Stimulated activated CD4-positive, alpha-beta T cell treated with anti-CD3 and anti-CD28 coated beads, TNF-alpha, amount 100 ng/mL, for 4 hours (primary cell): ENCODE measurements at places on chromosomes 1 and 21.
A peak's percentile ranks its signal among the peaks of the same experiment; 100 is the strongest.

GRCh38 chr1:44008259-44008658, 16.9 kb downstream of the CCDC24 start:
- DNase-seq = no peak

DNA sequence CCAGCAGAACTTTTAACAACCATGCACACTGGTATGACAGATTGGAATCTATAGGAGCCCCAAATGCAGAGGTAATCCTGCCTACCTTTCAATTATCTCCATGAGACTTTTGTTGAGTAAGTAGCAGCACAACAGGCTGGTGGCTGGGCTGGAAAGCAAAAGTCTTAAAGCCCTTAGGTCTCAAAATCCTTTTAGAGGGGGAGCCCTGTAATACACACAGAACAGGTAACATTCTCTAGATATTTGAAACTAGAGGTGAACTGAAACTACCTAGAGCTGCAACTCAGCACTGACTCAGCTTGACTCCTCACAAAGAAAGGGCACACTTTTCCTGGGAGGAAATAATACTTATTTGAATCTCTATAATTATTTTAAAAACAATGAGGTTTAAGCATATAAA, 71.5 kb downstream of the CLCA4 start:
- DNase-seq = no peak

GRCh38 chr1:31702836-31703404, 897 bp downstream of the COL16A1 start:
- DNase-seq = no peak

GRCh38 chr1:77548285-77548684, 134.2 kb downstream of the ZZZ3 start:
- no peak for DNase-seq

- DNase-seq = no peak
Measured at GRCh38 chr1:227362039-227362438, 43.7 kb upstream of the CDC42BPA start.

DNA sequence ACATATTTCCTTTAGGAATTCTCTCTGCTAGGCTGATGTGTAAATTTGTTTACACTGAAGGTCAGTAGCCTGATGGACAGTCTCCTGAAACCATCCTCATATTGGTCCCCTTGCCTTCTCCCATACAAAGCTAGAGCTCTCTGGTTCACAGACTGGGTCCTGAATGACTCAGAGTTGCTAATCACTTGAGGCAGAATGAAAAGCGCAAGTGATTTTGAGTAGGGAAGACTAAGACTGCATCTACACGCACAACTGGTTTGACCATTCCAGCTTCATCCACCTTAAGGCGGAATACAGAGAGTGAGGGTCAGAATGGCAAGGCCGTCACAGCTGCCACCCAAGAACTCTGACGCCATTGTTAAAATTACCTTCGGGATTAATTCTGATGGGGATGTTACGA, 70.2 kb upstream of the KIF26B start:
- no peak for DNase-seq

GRCh38 chr1:16133007-16133961, 22.6 kb downstream of the EPHA2 start:
- DNase-seq = no peak

GRCh38 chr1:224959115-224959514, 29.6 kb downstream of the DNAH14 start:
- DNase-seq = no peak

DNA sequence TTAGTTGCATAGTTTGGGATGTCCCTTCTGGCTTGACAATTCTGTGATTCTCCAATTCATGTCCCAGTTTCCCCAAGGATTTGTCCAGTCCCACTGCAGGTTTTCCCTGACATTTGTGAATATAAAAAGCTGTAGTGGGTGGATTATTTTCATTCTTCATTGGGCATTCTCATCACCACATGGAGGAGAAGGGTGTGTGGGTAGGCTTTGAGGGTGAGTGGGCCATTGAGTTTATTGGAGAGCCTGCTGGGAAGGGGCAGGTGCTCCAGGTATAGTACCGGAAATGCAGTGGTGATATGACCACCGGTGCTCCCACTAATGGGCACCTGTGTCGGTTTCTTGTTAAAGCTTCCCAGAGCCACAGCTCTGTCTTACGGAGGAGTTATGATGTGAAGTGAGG, 74.5 kb downstream of the CNIH3 start:
- no peak for DNase-seq

DNA sequence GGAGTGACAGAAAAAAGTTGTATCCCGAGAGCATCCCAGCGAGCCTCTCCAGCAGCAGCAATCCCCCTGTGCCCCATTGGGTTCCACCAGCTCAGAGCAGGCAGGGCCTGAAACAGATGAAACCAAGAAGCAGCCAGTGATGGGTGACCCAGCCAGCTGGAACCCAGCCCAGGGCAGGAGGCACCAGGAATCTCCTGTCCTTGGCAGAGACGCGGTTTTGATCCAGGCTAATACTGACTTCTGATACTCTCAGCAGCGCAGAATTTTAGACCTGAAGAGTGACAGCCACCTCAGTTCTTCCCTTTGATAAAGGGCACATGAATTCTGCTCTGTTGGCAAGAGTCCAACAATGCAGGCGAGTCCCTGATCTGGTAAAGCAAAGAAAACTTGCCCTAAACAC, 11.4 kb upstream of the OLIG1 start:
- no peak for DNase-seq

GRCh38 chr1:209580577-209580976, 2.9 kb upstream of the CAMK1G start:
- no peak for DNase-seq

DNA sequence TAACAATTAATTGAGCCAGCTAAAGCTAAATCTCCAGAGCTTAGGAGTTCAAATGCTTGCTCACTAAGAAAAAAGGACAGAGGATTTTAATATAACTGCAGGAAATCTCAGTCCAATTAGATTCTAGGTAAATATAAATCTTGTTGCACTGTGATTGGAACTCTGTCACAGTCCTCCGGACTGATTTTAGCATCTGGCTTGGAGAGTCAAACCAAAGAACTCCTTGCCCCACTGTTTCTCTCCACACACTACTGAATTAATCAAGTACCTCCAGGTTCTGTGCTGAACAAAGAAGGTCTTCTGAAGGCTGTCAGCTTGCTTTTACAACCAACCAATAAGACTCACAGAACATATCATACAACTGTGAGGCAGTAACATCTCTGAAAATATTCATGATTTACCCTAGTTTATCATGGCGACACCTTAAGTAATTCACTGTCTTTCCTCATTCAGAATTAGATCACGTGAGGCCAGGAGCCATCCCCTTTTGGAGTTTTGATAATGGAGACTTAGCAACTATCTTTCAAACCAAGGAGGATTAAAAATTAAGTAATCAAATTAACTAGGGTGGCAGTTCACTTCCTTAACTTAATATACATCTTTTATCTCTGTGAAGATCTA, 176.0 kb downstream of the RERE start:
- no peak for DNase-seq

DNA sequence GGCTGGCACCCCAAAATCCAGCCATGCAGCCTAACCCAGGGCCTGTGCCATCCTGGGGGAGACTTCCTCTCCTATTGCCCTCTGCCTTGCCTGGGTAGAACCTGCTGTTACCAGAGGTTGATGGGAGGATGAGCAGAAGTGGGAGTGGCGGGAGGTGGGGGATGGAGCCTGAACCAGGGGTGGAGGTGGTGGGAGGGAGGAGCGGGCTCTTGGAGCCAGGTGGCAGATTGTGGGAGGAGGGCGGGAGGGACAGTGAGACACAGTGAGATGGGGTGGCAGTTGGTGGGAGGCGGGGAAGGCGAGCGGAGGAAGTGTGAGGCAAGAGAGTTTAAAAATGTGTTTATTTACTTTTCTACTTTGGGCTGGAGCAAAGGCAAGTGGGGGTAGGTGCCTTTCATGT, 87.3 kb downstream of the KCNJ6 start:
- no peak for DNase-seq

- no peak for DNase-seq
Measured at GRCh38 chr1:184635347-184635979, 119.2 kb downstream of the EDEM3 start.

- no peak for DNase-seq
Measured at GRCh38 chr1:243554686-243555085, 295.4 kb downstream of the AKT3 start.

DNA sequence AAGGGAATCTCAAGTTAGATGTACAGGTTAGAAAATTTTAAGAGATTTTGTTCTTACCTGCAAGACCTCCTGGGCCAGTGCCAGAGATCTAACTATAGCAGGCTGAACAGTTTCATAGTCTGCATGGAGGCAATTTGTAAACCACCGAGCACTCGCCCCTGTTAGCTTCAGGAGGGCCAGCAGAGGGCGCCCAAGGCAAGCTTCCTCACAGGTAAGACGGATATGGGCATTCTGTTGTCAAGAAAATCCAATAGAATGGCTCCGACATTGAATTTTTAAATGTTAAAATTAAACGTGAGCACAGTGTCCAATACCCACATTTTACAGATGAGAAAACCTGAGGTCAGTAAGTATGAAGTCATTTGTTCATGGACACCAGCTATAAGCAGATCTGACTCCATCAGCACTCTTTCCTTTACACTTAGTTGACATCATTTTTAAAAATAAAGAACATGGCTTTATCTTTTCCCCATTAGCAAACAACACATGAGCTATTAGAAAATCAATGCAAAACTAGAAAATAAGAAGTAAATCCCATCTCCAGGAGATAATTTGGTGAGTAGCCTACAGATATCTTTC, 2.2 kb downstream of the REG4 start:
- peak; percentile 21 for DNase-seq

- DNase-seq = no peak
Measured at GRCh38 chr1:226728448-226728847, 10.6 kb downstream of the ITPKB start.

- DNase-seq = peak; percentile 59
Measured at GRCh38 chr1:150562446-150563339, 13.5 kb downstream of the ADAMTSL4 start.

DNA sequence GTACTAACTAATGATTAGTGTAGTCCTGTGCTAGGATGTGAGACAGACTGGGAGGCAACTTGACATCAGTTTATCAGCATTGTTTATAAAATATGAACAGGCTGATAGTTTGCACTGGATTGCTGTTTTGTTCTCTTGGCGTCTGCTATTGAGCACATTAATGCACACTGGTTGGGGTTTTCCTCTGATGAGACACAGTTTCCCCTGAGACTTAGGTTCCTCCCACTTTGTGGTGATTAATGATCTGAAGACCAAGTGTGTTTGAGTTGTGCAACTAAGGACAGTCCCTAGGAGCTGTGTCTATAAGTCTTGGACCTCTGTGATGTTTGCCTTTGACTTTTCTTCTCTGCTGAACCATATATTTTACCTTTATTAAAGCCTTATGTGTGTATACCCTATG, 1015.4 kb downstream of the AMY1C start:
- DNase-seq = no peak

- DNase-seq = no peak
Measured at GRCh38 chr1:107529511-107530149, 388.8 kb downstream of the NTNG1 start.

DNA sequence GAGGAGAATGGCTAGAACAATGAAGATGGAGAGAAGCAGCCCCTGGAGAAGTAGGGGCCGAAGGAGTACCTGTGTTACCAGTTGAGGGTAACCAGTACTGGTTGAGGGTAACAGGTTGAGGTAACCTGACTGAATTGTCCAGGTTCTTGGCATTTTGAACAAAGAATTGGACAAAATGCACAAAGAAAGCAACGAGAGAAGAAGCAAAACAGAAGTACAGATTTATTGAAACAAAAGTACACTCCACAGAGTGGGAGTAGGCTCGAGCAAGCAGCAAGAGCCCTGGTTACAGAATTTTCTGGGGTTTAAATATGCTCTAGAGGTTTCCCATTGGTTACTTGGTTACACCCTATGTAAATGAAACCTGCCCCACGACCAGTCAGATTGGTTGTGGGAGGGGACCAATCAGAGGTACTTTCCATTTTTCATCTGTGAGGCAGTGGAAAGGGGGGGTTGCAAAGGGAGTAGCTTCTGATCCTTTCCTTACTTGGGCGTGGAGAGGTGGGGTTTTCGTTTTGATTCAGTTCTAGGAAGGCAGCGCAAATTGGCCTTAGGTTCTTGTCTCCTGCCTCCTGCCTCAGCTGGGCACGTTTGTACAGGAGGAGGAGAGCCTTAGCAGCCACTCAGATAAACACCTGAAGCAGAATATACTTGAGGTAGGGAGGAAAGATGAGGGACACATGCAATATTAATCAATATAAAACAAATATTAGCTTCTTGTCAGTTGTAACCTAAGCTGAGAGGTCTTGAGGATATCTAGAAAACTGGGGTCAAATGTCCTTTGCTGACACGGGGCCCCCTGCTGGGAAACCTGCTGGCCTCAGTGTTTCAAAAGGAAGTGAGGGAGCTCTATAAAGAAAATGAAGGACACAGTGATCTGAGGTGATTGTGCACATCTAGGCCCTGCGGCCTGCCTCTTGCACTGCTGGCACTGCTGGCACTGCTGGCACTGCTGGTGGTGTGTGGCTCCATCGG, 14.3 kb upstream of the LSM10 start:
- no peak for DNase-seq
